ENCODE measurements at places on chromosomes 11 and 22.

GRCh38 chr11:45250035-45250718, 36.0 kb downstream of the SYT13 start:
- no peaks in the 10 kb centered on the region for H3K4me1 ChIP-seq
- no peak overlapping the region for H3K4me3 ChIP-seq
- no peaks in the 10 kb centered on the region for H3K36me3 ChIP-seq
- no peak for DNase-seq
- no peak overlapping the region for H3K27ac ChIP-seq

GRCh38 chr11:43518408-43519160, 159.9 kb downstream of the TTC17 start:
- no peaks in the 10 kb centered on the region for H3K4me1 ChIP-seq
- no peaks in the 10 kb centered on the region for H3K36me3 ChIP-seq
- H3K4me3 ChIP-seq, result no peak overlapping the region
- H3K27ac ChIP-seq, result no peak overlapping the region
- no peak for DNase-seq

- H3K4me1 ChIP-seq, result no peaks in the 10 kb centered on the region
- no peak overlapping the region for H3K4me3 ChIP-seq
- no peak for DNase-seq
- no peak overlapping the region for H3K27ac ChIP-seq
These were observed 29.8 kb downstream of the TEAD1 start for GRCh38 chr11:12704049-12704448.

GRCh38 chr11:1317432-1317831, 8.0 kb upstream of the TOLLIP start:
- no peak for DNase-seq
- no peaks in the 10 kb centered on the region for H3K27me3 ChIP-seq
- H3K36me3 ChIP-seq, result no peaks in the 10 kb centered on the region
- H3K4me3 ChIP-seq, result no peak overlapping the region
- H3K27ac ChIP-seq, result no peak overlapping the region
- H3K4me1 ChIP-seq, result no peaks in the 10 kb centered on the region

DNA sequence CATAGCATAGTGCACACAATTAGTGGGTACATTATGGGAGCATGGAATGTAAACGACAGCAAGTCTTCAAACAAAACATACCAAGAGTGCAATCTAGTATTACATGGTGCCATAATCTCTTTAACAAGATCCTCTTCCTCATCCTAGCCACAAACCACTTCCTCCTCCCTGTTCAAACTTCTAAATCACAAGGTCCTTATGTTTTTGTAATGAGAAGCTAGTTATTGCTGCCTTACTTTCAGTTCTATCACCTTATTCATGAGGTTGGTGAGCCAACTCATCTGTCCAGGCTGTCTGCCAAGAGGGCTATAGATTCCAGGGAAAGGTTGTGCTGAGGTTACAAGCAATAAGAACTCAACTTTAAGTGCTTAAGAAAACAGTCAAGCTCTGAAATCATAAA, 195.4 kb upstream of the ARHGAP20 start:
- peak overlapping the region; percentile 70 for H3K27ac ChIP-seq
- no peaks in the 10 kb centered on the region for H3K27me3 ChIP-seq
- H3K4me3 ChIP-seq, result no peak overlapping the region
- H3K4me1 ChIP-seq, result peaks cover 61% of the 10 kb centered on the region

DNA sequence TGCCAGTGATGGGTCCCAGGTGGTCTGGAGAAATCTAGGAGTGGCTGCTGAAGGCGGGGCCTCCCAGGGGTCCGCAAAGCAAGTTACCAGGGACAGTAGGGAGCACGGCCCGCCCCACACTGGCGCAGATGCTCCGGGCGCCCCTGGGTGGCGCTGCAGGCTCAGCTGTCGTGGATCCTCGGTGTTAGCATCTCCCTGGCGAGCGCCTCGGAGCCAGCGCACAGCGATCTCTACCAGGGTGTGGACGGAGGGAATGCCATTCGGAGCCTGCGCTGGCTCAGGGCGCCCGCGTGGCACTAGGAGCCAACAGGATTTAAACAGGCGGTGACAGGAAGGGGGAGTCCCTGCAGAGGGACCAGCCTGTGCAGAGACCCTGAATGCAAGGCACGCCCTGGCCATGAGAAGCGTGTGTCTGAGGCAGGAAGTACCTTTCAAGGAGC, 20.2 kb downstream of the FADS3 start:
- no peak overlapping the region for H3K4me3 ChIP-seq
- H3K27ac ChIP-seq, result no peak overlapping the region
- H3K4me1 ChIP-seq, result peaks cover 4% of the 10 kb centered on the region
- no peak for DNase-seq

DNA sequence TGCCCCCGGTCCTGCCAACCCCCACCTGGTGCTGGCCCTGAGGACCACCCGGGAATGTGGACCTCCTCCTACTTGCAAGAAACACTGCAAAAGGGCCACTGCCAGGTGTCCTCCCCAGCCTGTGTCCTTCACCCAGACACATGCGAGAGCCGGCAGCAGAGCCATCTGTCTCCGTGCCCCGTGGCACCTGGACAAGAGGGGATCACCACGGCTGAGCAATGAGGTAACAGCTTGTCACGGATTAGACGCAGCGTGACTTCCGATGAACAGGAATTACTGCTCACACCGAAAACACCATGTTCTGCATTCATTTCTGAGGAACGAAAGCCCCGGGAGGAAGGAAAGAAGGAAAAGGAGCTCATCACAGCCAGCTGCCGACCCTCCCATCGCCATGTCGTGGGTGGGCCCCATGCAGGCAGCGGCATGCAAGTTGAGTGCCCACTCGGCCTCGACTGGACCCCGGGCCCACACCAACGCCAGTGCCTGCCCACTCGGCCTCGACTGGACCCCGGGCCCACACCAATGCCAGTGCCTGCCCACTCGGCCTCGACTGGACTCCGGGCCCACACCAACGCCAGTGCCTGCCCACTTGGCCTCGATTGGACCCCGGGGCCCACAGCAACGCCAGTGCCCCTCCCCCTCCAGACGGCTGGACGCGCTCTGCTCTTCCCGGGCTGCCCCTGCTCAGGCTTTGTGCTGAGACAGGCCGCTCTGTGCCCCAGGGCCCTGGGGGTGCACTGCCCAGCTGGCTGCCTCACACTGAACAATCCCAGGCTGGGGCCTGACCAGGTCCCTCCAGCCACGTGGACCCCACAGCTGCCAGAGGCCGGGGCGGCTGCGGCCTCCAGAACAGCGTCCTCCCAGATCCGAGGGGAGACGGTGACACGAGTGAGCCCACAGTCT, 22.0 kb downstream of the CHID1 start:
- H3K27me3 ChIP-seq, result no peaks in the 10 kb centered on the region
- H3K4me3 ChIP-seq, result no peak overlapping the region
- H3K36me3 ChIP-seq, result peaks cover 74% of the 10 kb centered on the region
- no peak for DNase-seq

DNA sequence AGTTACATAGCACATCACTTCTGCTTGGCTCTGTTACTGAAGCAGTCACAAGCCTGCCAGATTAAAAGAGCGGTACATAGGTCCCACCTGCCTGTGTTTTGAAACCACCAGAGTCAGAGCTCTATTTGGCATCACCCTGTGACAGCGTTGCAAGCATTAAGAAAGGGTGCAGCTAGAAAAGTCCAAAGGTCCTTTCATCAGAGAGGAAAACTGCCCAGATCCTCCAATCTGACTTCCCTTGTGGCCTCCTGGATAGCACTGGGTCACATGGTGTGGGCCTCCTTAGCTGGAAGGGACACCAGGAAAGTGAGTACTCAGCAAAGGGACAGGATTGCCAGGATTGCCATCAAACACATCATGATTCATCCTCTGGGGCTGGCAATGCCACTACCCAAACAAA, 22.9 kb downstream of the STX3 start:
- no peak overlapping the region for H3K27ac ChIP-seq
- no peak for DNase-seq

DNA sequence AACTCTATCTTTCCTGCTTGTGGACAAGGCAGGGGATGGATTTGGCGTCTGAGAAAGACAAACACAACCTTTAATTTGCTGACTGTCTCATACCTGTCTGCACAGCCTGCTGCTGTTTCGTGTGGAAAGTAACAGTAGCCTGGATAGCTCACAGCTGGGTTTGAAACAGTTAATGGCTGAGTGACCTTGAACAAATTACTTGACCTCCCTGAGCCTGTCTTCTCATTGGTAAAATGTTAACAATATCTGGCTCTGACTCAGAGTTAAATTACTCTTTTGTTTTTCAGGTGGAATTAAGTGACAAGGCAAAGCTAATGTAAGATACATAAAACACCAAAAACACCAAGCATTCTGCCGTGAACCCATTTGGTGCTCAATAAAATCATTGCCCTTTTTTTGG, 41.1 kb upstream of the ADA2 start:
- no peaks in the 10 kb centered on the region for H3K36me3 ChIP-seq
- no peak overlapping the region for H3K27ac ChIP-seq
- H3K4me3 ChIP-seq, result no peak overlapping the region
- no peak for DNase-seq
- H3K4me1 ChIP-seq, result peaks cover 19% of the 10 kb centered on the region
- peaks cover 4% of the 10 kb centered on the region for H3K27me3 ChIP-seq

DNA sequence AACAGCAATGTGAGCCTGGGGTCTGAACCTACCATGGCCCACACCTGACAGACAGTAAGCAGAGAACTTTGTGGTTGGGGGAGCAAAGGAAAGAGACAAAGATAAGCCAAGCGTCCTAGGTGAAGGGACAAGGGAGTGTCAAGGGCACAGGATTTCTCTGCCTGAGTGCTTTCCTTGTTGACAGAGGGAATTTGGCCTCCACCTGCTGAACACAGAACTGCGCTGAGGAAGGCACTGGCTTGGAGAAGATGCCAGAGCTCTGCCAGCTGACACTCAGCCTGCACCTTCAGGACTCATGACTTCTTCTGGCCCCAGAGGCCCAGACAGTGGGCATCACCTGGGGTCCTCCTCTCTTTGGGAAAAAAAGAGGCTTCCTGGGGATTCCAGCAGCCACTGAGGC, 789 bp upstream of the LRRC55 start:
- no peaks in the 10 kb centered on the region for H3K27me3 ChIP-seq
- peaks cover 25% of the 10 kb centered on the region for H3K4me1 ChIP-seq
- H3K36me3 ChIP-seq, result no peaks in the 10 kb centered on the region
- no peak overlapping the region for H3K4me3 ChIP-seq

- no peaks in the 10 kb centered on the region for H3K36me3 ChIP-seq
- no peak for DNase-seq
- no peak overlapping the region for H3K4me3 ChIP-seq
- H3K27ac ChIP-seq, result no peak overlapping the region
- no peaks in the 10 kb centered on the region for H3K27me3 ChIP-seq
- no peaks in the 10 kb centered on the region for H3K4me1 ChIP-seq
These were observed 49.2 kb upstream of the KCNQ1OT1 start for GRCh38 chr11:2748814-2749554.

DNA sequence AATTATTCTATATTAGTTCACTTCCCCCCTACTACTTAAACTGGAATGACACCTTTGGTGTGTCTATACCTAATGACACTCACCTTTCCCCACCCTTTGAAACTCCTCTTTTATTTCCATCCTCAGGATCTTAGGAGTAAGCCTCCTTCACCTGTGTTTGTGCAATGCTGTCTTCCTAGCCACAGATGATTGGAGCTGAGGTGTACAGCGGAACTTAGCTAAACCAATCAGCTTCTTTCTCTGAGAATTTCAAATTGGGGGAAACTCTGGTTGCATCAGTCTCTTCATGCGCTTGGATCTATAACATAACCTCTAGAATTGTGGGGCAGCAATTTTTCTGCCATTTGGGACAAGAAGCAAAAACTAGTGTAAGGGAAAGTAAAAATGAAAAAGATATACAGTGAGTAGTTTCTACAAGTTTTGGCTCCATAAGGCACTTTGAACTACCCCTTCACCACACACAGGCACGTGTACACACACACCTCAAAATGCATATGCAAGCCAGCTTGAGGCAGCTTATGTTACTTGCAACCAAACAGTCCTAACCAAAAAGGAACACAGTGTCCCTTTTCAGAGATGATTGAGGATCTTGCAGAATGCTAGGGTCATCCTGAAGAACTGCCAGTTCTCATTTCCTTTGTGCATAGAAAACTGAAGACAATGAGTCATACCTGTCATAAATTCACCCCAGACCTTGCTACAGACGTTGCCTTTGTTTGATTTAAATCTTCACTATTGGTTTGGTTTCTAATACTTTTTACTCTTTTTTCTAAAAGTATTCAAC, 36.0 kb upstream of the LDLRAD3 start:
- no peak for DNase-seq
- peaks cover 17% of the 10 kb centered on the region for H3K4me1 ChIP-seq
- H3K36me3 ChIP-seq, result no peaks in the 10 kb centered on the region
- H3K27ac ChIP-seq, result peak overlapping the region; percentile 70
- no peaks in the 10 kb centered on the region for H3K27me3 ChIP-seq

Data from esophagus squamous epithelium (tissue), 5 donors.